ENCODE measurements at places on chromosomes 11 and 22.

- DNase-seq = no peak
Measured at GRCh38 chr11:71213696-71214552, 38.5 kb downstream of the SHANK2 start.

- no peak for DNase-seq
Measured at GRCh38 chr11:102153082-102153481, 42.8 kb downstream of the YAP1 start.

DNA sequence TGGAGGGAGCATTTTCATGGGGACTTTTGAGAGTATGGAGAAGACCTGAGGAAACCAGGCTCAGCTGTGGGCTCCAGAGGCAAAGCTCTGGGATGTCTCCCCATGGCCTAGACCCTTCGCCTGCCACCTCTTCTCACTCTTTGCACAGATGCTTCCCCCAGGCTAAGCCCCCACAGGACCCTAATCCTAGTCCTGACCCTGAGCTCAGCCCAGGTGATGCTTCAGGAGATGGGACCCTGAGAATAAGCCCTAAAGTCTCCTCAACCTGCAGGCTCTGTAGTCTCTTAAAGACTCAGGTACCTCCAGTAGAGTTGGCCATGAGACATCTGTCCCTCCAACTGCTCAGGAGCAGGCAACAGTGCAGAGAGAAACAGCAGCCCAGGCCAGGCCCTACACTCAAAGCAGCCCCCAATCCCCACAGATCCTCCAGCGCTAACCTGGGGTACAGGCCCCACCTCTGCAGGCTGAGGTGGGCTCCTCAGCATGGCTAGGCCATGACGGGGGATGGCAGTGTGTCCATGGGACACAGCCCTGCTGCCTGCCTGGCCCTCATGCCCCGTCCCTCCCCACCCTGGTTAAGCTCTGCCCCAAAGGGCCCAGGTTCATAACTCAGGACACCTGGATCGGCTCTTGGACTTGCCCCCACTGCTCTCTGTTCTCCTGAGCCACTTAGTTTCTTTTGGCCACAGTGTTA is 39.4 kb downstream of the GGTLC2 start:
- DNase-seq = no peak

- peak; percentile 34 for DNase-seq
Measured at GRCh38 chr11:125330462-125331325, 165.4 kb downstream of the FEZ1 start.

DNA sequence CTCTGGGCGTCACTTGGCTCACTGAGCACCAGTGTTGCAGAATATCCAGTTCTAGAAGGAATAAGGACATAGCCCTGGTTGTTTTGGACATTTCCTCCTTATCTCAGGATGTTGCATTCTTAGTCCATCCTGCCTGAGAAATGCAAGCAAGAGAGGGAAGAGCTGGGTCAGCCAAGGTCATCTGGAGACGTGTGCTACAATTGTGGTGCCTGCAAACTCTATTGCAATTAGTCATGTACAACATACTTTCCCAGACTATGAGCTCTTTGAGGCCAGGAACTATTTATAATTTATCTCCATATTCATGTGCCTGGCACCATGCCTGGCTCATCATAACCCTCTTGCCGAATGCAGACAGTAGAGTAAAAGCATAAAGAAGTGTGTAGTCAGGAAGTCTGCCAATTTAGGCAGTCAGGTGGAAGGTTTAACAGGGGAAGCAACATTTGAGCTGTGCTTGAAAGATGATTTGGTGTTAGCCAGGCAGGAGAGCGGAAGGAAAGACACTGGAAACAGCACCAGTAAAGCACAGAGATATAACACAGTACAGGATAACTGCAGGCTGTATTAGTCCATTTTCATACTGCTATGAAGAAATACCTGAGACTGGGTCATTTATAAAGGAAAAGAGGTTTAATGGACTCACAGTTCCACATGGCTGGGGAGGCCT is 129.4 kb upstream of the PAX6 start:
- DNase-seq = no peak

GRCh38 chr11:75280227-75280701 is 39.7 kb downstream of the TPBGL start:
- DNase-seq = peak; percentile 88

DNA sequence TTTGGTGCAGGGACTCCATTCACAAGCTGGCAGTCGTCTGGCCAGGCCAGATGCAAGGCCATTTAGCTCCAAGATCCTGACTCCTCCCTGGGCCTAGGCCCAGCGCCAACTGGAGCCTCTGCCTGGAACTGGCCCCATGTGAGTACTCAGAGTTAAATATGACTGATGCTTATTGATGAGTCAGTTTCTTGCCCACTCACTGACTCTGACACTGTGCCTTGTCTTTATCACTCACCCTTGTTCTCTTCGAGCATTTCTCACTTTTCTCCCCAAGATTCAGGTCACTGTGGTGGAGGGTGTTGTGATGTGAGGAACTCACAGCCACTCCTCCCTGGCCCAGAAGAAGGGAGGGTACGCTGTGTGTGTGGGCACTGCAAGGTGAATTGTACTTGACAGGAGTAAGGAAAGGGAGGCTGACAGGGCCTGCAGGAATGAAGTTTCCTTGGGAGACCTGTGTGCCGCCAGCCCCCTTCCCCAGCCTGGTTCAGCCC is 23.2 kb upstream of the ST3GAL4 start:
- DNase-seq = peak; percentile 58

- no peak for DNase-seq
Measured at GRCh38 chr11:118287006-118287405, 17.5 kb upstream of the CD3E start.

DNA sequence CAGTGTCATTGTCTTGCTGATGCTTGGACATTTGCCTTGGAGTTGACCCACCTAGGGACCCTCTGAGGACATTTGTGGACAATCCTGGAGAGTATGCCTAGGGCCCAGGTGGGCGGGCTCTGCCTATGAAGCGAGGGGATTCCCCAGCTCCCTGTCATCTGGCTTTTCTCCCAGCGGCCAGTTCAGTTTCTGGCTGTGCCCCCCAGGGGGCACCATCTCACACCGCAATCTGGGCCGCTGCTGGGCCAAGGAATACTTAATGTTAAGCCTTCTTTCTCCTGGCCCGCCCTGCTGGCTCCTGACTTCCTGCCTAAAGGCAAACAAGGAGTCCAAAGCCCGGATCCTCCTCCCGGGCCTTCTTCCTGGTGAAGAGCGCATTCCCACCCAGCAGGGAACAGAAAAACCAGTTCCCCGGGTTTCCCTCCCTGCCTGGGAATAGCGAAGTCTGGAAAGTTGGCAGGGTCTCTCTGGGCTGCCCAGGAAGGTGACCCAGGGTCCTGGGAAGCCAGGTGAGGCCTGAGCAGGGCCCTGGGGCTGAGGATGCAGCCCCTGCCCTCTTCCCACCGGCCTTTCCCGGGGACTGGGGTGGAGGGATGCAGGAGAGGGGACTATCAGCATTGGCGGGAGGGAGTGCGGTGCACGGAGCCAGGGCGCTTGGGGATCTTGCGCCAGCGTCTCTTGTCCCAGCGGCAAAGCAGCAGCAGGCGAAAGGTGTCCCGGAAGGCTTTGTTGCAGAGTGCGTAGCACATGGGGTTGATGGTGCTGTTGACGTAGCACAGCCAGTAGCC is 11.9 kb downstream of the CHRM1 start:
- peak; percentile 66 for DNase-seq

DNA sequence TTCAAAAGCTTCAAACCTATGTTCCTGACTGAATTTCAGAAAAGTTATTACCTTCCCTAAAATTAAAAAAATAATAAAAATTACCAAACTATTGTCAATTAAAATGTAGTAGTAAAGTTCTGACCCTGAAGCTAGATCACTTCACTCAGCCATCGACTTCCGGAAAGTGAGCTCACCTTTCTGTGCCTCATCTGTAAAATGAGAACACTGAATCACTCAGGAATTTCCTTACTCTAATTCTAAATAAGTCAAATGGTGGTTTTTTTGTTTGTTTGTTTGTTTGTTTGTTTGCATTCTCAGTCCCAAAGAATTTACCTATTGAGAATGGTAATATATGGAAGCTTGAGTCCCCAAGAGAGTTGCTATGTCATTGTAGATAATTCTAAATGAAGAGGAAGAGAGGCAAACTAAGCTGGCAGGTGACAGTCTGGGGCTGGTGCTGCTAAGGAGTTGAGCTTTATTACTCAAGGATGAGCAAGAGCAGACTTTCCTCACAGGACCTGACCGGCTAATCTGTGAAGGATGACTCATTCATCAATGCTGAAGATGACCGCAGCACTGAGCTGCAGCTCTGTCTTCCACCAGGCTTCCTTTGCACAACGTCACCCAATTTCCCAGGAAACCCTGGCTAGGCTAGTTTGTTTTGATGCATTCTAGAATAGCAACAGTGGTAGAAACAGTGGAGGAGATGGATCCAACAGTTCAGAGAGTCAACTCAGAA is 248.8 kb downstream of the RAB38 start:
- no peak for DNase-seq

DNA sequence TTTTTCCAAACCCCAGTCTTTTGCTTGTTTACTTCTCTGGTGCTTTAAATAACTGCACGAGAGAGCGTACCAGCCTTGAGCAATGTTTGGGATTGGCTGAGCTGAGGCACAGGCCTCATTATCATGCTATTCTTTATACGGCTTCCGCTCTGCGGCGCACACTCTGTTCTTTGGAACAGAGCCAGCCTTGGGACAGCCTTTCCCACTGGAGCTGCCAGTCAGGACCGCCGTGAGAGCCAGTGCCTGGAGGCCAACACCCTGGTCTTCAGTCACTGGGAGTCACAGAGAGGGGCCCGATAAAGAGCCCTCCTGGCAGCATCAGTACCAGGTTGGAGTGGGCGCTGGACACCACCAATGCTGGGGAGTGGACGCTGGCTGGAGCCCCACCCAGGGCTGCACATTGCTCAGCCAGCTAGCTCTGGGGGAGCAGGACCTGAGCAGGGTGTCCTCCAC is 125.6 kb downstream of the BCR start:
- peak; percentile 81 for DNase-seq

DNA sequence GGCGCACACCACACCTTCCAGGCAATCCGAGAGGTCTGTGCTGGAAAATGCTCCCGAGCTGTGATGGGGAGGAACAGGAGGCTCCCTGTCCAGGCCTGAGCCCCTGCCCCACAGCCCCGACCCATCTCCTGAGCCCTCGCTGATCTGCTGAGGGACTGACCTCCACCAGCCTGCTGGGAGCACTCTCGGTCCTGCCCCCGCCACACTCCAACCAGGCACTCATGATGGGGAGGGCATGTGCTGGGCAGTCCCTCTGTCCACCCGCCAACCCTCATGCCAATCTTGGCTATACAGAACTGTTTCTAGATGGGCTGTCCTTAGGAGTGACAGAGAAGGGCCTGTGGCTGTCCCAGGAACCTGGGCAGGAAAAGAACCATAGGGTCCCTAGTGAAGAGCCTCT is 70.8 kb downstream of the TRMU start:
- DNase-seq = no peak

DNA sequence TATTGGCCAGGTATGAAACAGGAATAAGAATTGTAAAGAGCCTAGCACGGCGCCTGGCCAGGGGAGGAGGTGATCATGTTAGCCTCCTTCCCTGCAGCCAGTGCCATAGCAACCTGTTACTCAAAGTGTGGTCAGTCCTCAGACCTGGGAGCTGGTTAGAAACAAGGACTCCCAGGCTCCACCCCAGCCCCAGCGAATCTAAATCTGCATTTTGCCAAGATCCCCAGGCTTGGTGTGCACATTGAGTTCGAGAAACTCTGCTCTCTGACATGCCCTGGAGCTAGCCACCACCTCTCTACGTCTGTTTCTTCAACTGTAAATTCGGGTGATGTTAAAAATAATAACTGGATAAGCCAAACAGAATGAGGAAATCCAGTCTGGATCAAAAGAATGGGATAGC is 56.1 kb upstream of the ALX4 start:
- DNase-seq = no peak

- peak; percentile 78 for DNase-seq
Measured at GRCh38 chr22:49779853-49780697, 47.6 kb downstream of the BRD1 start.

- DNase-seq = peak; percentile 42
Measured at GRCh38 chr11:121929581-121929980, 186.4 kb downstream of the BLID start.

DNA sequence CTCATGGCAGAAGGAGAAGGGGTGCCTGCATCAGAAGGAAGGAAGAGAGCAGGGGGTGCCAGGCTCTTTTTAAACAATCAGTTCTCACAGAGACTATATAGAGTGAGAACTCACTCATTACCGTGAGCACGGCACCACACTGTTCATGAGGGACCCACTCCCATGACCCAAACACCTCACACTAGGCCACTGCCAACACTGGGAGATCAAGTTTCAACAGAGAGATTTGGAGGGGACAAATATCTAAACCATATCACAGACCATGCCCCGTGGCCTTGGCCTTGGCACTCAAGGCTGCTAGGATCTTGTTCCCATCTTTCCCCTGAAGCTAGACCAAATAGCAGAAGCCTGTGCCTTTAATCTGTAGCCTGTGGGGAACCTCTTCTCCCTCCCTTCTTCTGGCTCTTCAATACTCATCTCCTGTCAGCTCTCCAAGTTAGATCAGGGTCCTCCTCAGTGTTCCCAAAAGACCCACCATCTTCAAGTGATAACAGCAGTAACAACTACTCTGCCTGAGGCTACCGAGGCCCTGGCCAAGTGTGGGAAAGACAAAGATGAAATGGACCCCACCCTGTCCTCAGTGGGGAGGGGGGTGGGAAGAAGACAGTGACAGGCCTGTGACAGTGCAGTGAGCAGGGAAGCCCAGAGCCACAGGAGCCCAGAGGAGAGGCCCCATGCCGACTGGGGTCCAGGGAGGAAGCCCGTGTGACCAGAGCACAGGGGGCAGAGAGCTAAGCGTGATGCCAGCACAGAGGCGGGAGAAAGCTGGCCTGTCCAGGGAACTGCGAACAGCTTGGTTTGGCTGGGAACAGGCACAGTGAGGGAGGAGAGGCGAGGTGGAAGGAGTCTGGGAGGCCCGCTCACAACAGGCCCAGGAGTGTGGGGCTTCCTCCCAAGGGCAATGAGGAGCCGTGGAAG is 72.6 kb downstream of the MYO7A start:
- DNase-seq = no peak

- DNase-seq = no peak
Measured at GRCh38 chr11:119047205-119047604, 9.8 kb downstream of the HYOU1 start.

DNA sequence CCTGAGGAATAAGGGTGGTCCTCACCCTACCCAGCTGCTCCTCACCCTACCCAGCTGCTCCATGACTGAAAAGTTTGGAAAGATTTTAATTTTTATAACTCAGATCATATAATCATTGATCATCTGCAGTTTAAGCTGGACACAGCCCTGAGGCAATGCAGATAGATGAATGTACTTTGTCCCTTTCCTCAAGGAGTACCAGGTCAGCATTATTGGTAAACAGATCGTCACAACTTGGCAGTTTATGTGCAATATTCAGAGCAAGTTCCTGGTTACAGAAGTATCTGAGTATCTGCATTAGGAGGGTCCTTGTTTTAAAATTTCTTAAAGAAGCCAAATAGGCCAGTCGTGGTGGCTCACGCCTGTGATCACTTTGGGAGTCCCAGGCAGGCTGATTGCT is 3.6 kb downstream of the TNRC6B start:
- no peak for DNase-seq

- DNase-seq = peak; percentile 2
Measured at GRCh38 chr22:47379037-47379436, 616.6 kb downstream of the TBC1D22A start.

GRCh38 chr22:39416319-39416718 is 16.7 kb downstream of the TAB1 start:
- DNase-seq = no peak

GRCh38 chr11:121864660-121865059 is 251.4 kb downstream of the BLID start:
- no peak for DNase-seq

Data from head of caudate nucleus (tissue), 42 donors.